ENCODE measurements at places on chromosomes 5 and 9.

GRCh38 chr5:142387024-142387682 lies 62.3 kb upstream of the SPRY4 start:
- DNase-seq: no peak

GRCh38 chr9:113328045-113328782 lies 11.9 kb downstream of the WDR31 start:
- no peak for DNase-seq

GRCh38 chr5:77083088-77083487 lies 4.0 kb downstream of the ZBED3 start:
- no peak for DNase-seq

GRCh38 chr9:83535736-83536135 lies 2.5 kb downstream of the FRMD3 start:
- no peak for DNase-seq

DNA sequence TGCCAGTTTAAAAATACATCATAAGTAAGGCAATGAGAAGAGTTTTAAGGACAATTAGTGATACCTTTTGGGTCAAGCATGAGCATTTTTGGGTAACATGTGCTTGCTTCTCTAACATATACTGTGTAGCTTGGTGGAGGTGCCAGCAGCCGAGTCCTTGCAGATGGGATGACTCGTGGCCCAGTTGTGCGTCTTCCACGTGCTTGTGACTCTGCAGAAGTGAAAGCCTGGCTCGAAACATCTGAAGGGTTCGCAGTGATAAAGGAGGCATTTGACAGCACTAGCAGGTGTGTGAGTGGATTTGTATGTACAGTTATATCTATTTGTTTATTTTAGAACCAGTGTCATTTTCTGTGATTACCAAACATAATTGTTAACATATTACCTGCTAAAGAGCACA lies 18.2 kb downstream of the HMGCR start:
- DNase-seq: no peak

- DNase-seq: no peak
Observed at GRCh38 chr5:78765116-78765515, 116.5 kb upstream of the LHFPL2 start.
